T-helper 9 cell (primary cell): ENCODE measurements at places on chromosomes 11 and 22.

- no peak for DNase-seq
Observed at GRCh38 chr22:17980015-17980590, 44.3 kb downstream of the MICAL3 start.

DNA sequence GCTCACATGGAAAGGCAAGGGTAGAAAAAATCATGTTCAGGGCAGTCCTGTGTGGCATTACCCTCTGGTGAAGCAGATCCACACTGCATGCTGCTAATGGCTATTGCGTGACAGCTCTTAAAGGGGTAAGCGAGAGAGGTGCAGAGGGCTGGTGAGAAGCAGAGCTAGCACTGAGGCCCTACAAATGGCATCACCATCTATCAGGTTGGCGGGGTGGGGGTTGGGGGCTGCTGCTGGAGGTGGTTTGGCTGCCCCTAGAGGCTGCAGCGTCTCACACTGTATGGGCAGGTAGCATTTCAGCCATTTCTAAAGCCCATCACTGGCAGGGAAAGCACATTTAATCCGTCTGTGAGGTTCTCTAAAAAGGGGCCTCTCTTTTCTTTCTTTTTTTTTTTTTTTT is 16.9 kb upstream of the TMA7B start:
- DNase-seq: no peak

- DNase-seq: no peak
Observed at GRCh38 chr22:47276991-47277390, 514.5 kb downstream of the TBC1D22A start.

DNA sequence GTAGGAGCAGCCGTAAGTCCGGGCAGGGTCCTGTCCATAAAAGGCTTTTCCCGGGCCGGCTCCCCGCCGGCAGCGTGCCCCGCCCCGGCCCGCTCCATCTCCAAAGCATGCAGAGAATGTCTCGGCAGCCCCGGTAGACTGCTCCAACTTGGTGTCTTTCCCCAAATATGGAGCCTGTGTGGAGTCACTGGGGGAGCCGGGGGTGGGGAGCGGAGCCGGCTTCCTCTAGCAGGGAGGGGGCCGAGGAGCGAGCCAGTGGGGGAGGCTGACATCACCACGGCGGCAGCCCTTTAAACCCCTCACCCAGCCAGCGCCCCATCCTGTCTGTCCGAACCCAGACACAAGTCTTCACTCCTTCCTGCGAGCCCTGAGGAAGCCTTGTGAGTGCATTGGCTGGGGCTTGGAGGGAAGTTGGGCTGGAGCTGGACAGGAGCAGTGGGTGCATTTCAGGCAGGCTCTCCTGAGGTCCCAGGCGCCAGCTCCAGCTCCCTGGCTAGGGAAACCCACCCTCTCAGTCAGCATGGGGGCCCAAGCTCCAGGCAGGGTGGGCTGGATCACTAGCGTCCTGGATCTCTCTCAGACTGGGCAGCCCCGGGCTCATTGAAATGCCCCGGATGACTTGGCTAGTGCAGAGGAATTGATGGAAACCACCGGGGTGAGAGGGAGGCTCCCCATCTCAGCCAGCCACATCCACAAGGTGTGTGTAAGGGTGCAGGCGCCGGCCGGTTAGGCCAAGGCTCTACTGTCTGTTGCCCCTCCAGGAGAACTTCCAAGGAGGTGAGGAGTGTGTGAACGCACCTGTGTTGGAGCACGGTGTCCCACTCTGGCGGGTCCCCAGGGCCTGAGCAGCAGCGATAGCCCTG is at the start of gene TAGLN:
TSS of gene TAGLN (plus strand) at position 318 of the 863 bp plus-strand sequence. CDS start 3,644 bp downstream, outside the sequence.
- DNase-seq: no peak

DNA sequence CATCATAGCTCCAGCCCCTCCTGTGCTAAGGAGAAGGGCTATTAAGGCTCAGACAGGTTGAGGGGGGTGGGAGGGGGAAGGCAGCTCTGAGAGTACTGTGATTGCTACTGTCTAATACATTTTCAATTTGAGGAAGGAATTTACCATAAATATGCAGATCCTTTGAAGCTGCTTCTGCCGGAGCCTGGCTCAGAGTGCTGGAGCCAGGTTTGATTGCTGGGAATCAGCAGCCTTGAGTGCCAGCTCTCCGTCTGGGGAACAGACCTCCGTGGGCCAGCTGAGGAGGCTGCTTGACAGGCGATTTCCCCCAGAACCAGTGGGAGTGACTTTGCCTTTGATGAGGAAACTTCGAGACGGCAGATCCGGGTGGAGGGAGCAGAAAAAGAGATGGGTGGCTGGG is 141.7 kb upstream of the TBCEL start:
- DNase-seq: no peak

DNA sequence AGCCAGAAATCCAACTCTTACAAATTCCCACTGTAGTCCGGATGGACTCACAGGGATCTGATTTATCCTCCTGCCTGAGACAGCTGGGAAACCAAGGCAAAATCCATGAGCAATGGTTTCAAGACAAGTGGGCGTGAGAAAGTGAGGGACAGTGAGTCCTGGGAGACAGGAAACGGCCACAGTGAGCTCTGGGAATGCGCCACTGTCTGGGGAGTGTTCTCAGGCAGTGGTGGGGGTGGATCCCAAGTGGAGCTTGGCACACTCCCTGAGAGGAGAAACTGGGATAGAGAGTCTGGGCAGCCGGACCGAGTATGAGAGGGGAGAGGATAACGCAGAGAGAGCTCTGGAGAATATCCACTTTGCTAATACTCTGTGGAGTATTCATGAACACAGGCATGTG is 9.8 kb downstream of the IL17REL start:
- DNase-seq: no peak

- DNase-seq: no peak
Observed at GRCh38 chr22:24580276-24580675, 12.6 kb downstream of the LRRC75B start.

DNA sequence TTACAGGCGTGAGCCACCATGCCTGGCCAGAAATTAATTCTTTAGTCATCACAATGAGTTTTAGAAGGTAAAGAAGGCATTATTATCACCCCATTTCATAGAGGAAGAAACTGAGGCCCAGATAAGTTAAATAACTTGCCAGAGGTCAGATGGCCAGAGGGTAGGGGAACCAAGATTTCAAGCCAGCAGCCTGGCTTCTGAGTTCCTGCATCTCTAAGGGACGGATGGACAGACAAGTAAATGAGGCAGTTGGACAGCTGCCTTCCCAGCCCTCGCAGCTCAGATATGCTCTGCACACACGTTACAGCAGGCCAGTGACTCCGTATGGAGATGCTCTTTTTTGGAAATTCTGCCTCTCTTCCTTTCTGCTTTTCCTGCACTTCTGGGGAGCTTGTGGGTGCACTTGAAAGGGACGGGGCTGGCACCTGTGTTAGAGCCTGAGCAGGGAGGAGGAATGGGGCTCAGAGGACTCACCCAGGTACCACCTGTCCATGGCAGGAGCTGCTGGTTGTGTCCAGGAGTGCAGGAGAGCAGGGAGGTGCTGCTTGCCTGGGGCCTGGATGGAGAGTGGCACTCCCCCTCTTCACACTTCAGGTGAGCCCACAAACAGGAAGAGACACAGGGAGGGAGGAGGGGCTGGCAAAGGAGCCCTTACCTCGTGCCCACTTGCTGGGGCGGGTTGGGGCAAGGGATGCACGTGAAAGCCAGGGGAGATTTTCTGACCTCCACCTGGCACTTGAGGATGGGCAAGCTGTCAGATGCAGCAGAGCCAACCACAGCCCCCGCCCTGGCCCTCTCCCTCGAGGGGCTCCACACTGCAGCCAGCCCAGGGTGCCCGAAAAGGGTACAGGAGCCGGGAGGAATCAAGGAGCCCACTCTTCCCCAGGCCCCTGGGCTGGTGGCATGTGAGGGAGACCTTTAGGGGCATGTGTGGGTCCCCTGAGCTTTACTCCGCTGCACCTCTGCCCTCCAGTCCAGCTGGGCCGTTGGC is 3.3 kb upstream of the FXYD2 start:
- DNase-seq: no peak

- no peak for DNase-seq
Observed at GRCh38 chr11:61529537-61530225, 21.1 kb downstream of the LRRC10B start.

DNA sequence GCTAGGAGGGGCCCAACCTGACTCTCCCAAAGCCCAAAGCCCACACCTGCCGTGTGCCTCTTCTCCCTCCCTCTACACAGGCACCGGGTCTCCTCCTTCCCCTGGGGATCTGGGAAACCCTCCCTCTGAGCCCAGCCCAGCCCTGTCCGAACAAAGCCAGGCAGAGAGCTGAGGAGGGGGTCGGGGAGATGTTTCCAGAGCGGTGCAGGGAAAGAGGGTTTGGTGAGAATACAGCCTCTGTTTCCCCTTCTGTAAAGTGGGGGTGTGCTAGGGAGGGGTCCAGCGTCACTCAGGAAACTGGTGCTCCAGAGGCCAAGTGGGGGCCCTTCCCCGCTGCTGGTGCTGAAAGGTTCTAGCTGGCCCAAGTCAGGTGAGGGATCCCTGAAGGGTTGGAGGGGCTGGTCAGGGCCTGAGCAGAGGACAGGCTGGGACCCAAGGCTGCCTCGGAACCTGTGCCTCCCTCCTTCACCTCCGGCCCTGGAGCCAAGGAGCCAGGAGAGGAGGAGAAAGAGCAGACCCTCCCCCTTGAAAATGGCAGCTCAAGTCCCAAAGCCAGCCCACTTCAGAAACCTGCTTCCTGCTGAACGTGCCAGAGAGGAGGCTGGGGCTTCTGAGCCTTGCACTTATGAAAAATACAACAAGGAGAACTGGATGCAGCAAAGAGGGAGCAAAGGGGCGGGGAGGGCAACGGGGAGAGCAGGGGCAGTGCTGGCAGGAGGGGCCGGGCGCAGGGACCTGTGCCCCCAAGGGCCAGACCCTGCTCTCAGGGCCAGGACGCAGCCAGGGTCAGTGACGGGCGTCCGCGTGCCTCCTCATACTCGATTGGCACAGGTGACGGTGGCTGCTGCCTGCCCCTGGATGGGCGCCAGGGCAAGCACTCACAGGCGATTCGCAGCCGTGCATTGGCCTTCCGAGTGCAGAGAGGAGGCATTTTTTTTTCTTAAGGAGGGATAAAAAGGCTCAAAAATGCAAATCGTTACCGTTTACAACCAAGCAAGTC is 43.2 kb downstream of the MACROD1 start:
- DNase-seq: no peak

GRCh38 chr11:16817351-16817750 is 78.9 kb downstream of the C11orf58 start:
- DNase-seq: no peak

DNA sequence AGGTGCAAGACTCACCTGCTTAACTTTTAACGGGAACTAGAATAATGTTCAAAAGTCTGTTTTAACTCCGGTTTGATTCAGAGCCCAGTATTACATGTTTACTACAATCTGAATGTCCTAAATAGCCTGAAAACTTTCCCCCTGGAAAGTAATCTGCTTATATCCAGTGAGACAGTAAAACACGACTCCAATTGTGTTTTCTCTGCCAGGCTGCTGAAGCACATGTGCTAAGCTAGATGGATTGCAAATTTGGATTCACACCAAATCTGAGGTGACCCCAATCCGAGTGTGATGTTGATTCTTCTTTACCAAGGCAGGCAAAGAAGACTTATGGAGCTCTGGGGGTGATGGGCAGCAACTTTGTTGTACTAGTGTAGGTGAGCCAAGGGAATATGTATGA is 158.7 kb upstream of the PDGFD start:
- no peak for DNase-seq

DNA sequence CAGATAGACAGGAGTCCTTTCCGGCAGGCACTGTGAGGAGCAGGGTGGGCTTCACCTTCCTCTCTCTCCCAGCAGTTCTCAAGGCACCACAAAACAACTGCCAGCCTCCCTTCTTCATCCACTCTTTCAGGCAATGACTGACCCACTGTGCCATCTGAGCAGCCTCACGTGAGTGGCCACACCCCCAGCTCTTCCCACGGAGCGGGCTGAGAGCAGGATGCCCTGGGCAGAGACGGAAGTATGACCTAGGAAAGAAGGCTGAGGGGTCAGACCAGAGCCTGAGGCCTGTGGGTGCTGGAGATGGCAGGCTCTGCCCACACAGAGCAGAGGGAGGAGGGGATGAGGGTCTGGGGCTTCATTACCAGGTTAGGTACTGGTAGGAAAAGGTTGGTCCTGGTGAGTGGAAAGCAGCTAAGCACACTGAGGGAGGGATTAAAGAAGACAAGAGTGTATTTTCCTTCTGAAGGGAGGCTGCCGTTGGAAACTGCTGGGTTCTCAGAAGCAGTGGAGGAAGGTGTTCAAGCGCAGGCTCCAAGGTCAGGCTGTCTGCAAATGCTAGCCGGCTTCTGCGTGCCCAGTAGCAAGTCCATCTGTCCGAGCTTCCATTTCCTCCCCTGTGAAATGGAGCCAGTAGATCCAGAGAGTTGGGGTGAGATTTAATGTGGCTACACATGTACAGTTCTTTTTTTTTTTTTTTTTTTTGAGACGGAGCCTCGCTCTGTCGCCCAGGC is 4.6 kb downstream of the NLRP6 start:
- DNase-seq: no peak

DNA sequence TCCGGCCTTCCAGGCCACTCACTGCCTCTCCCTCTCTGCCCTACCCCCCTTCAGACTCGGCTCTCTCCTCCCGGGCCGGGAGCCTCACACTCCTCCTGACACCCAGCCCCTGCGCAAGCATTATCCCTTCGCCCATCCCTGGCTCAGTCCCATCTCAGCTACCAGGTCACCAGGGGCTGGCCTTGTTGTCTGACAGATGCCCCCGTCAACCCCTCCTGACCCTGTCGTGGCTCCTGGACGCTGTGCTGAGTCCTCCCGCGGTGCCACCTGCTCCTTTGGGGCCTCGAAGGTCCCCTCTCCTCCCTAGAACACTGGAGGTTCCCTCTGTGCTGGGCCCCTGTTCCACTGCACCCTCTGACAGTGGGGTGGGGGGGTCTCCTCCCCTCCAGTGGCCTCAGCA is 32.9 kb downstream of the TRMU start:
- no peak for DNase-seq

DNA sequence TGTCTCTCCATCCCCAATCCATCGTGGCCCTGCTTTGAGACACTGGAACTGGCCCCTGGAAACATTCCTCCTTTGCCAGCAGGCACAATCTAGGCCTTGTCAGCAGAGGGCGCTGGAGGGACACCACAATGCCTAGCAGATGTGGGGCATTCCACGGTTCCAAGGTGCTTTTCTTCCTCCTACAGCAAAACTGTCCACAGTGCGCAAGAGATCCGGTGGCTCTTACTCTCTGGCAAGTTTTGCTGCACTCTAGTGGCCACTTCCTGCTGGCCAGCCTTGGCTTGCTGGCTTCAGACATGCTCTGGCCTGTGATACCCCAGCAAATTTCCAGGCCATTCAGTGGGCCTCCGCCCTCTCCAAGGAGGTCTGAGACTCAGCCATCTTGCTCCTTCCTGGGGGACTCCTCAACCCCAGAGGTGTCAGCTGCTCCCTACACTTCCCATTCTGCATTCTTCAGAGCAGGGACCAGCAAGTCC is 17.1 kb upstream of the RBM4B start:
- DNase-seq: peak; percentile 84

DNA sequence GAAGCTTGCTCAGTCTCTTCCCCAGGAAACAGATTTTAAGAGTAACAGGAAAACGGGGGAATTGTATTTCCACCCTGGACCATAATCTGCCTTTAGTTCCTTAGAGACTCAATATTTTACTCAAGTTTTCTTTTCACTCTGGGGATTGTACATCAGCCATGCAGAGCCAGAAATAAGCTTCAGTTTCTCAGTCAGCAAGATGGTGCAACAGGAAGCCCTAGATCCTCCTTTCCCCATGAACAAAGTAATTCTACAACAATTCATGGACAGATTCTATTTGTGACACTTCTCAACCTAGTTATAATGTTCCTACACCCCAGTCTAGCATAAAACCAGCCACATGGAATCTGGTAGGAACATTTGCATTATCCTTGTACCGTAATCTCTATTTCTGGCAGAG is 24.7 kb downstream of the OR8B2 start:
- DNase-seq: no peak

GRCh38 chr11:85803303-85803702 is 7.6 kb downstream of the SYTL2 start:
- DNase-seq: no peak
